CD8-positive, alpha-beta memory T cell (primary cell): ENCODE measurements at places on chromosomes 3 and 15.

GRCh38 chr15:38029736-38030135 lies 95.3 kb downstream of the TMCO5A start:
- DNase-seq, result no peak

DNA sequence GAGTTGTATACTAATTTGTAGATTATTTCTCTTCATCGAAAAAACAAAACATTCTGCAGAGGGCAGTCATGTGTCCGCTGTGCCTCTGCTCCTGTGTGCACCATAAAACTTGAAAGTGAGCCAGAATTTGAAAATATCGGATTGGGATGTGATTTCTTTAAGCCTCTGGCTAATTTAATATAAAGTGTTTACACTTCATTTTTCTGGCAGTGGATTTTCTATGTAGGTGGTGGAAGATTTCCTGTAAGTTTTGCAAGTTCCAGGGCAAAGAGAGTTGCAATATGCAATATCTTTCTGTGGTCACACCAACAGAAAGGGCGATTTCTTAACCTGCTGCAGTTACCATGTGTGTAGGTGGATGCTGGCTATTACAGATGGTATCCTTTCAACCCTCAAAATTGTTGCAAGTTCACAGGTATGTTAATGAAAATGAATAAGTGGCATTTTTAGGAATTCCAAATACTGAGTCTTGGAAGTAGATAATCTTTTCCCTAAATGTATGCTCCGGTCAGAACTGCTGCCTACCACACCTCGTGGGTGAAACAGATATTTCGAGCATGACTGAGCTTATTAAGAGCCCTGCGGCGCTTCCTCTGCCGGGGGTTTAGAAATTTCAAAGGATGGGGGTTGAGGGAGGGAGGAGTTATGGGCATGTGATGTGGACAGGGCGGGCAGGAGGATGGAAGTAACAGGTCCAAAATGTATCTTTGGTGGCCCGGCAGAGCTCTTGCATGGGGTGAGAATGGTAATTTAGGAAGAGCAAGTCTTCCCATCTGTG lies 134.0 kb downstream of the PGPEP1L start:
- no peak for DNase-seq

DNA sequence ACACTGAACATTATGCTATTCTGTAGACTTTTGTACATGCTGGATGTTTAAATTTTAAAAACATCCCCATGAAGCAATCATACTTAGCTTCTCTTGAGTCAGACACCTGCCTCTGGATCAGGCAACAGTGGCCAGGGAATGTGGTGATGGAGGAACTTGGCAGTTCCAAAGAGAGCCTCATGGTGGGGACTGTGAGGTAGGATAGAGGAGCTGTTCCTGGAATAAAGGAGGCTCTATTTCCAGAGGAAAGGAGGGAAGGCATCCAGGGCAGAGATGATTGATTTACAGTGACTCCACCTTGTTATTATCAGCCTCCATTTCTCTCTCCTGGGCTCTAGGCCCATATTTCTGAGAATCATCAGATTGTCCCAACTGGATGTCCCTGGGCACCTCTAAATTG lies 35.0 kb upstream of the ABHD17C start:
- DNase-seq, result no peak

DNA sequence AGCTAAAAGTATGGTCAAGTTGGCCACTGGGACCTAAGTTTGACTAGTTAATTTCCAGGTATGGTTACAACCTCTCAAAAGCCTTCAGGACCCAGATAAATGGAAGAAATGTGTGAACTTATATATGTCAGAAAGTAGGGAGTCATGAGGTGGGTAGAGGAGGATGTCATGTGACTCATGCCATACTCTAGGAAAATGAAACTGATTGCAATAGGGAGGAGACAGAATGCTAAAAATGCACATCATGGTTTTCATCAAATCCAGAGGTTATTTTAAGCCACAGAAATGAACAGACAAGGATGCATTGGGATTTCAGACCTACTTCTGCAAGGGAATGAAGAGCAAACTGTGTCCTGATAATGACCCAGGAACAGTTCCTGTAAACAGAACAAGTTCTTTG lies 310.0 kb downstream of the EDEM1 start:
- no peak for DNase-seq

GRCh38 chr15:73341886-73342600 lies 26.7 kb downstream of the HCN4 start:
- DNase-seq, result no peak

DNA sequence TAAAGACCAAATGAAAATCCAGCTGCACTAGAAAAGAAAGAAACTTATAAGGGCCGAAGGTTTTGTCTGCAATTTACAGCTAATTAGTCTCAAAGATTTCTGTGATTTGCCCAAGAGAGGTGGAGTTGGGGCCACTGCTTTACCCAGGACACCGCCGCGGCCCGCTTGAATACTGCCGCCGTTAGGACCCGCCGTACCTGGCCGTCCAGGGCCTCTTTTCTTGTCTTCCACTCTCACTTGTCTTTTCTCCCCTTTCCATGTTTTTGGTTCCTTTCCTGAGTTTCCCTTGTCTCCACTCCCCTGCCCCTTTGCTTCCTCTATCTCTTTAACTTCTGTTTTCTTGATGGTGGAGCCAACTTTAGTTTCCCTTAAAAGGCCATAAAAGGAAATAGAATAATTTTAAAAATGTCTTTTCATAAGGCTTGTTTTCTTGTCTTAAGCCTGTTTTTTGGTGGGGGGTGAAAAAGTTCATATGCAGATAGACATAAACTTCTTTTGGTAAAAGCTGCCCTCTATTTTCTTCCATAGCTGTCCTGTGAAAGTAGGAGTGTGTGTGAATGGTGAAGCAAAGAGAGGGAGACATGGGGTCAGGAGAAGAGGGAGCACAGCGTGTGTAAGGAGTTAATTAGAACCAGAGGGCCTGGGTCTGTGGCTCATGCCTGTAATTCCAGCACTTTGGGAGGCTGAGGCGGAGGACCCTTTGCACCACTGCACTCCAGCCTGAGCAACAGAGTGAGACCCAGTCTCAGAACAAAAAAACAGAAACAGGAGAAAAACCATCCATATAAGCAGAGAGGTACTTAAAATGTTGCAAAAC lies 16.0 kb upstream of the CCNL1 start:
- no peak for DNase-seq

GRCh38 chr3:80350771-80351170 lies 583.0 kb upstream of the ROBO1 start:
- no peak for DNase-seq
